DMS79 (cell line): ENCODE measurements at places on chromosomes 4 and X.

GRCh38 chrX:63920875-63921274 is 135.9 kb upstream of the ARHGEF9 start:
- DNase-seq: no peak

DNA sequence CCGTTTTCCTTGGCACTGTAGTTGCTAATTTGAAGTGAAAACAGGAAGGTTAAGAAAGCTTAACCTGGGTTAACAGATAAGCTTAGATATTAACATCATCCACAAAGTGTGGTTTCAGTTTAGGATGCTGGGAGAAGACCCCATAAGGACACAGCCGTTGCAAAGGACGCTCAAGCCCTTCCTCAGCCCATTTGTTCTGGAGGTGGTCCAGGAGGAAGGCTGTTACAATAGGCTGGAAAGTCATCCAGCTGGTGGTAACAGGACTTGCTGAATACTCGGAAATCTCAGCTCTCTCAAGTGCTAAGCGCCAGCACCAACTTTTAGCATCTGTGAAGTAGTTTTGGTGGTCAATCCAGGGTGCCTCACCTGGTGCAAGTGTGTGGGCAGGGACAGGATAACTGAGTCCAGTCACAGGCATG is 14.2 kb downstream of the CHST7 start:
- no peak for DNase-seq

DNA sequence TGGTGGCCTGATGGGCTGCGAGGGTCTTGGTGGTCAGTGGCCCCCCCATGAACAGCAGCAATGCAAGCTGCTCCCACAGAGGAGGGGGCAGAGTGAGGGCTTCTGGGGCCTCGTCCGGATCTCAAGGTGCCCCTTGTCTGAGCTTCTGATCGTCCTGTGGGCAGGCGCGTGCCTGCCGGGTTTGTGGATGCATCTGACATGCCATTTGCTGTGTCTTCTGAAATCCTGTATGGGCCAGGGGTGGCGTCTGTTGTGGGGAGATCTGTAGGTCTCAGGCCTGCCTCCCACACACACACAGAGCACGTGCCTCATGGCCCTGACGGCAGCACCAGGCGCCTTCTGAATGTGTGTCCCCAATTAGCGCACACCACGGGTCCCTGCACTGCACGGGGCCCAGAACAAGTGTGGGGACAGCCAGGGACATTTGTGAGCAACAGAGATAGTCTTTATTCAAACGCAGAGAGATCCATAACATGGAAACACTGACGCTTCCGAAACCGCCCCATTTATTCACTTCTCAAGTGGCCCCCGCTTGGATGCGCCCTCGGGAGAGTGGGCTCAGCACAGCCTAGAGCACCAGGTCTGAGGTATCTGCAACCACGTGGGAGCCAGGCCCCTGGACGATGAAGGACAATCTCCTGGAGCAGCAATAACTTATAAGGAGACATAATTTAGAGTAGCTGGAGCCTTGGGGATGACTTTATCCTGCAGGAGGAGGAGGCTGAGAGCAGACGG is 5.7 kb downstream of the SPON2 start:
- no peak for DNase-seq

DNA sequence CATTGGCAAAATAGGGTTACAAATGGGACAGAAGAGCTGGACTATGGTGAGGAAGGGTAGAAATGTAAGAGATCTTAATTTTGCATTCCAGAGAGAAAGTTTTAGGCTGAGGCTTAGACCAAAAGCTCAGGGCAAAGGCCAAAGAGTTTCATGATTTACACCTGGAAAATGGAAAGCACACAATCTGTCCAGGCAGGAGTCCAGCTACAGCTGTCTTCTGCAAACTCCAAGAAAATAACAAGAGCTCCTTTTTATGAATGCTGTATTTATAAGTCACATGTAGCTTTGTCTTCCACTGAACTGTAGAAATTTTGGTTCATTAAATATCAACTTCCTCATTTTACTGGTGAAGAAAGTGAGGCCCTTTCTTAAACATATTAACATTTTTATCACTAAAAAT is 288.0 kb upstream of the ATOH1 start:
- DNase-seq: no peak

GRCh38 chr4:89324671-89325070 is 17.1 kb upstream of the GPRIN3 start:
- no peak for DNase-seq

GRCh38 chrX:68827848-68828624 is 785 bp upstream of the EFNB1 start:
- DNase-seq: peak; percentile 68

- no peak for DNase-seq
These were observed 808 bp downstream of the PRDM5 start for GRCh38 chr4:120921456-120922380.

- no peak for DNase-seq
These were observed 46.4 kb upstream of the SPRY1 start for GRCh38 chr4:123350191-123350544.

- no peak for DNase-seq
These were observed 2.9 kb downstream of the TMEM129 start for GRCh38 chr4:1718095-1718850.

GRCh38 chrX:65745427-65745826 is 78.0 kb downstream of the MSN start:
- DNase-seq: no peak

- DNase-seq: no peak
These were observed 226.7 kb upstream of the CENPE start for GRCh38 chr4:103424853-103425252.

DNA sequence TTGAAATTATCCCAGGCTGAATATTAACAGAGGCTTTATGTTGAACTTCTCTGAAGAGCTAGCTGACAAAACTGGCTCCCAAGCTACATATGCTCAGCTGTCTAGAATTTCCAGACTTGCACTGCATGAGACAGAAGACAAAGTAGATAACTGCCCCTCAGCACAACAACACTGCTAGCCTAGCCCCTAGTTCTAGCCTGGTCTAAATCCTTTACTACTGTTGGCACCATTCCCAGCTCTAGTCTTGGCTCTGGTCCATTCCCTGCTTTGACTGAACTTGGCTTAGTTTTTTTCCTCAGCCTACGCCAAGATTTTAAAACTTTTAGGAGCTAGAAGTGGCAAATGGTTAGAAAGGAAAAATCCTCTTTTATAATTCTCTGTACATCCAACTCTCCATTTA is 7.6 kb upstream of the OPHN1 start:
- DNase-seq: peak; percentile 38

DNA sequence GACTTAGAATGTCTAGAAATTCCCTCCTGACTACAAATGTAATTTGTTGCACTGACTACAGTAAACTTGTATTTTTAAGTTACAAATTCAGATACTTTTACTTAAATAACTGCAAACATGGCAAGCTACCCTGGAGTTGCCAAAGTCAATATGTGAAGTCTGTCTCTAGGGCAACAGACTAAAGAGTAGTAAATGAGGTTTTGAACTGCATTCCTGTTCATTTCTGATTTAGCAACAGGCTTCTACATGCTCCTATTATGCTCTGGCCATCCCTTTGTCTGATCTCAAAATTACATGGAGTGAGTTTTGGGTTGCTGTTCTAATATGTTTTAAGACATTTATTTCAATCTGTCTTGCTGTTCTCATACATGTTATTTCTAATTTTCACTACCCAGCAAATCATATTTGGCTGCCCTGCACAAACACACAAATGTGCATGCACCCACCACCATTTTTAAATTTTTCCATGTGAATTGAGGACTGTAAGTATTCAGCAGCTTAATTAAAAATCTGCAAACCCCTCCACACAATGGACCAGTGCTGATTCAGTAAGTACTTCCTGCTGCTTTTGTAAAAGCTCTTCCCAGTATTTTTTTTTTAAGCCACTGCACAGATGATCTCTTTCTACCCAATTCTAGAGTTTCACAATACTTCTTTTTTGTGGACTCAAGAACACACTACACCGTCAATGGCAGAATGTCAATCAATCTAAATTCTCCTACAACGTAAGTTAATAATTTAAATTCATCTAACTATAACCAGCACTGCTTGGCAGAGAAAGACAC is 26.7 kb downstream of the SH3RF1 start:
- no peak for DNase-seq

DNA sequence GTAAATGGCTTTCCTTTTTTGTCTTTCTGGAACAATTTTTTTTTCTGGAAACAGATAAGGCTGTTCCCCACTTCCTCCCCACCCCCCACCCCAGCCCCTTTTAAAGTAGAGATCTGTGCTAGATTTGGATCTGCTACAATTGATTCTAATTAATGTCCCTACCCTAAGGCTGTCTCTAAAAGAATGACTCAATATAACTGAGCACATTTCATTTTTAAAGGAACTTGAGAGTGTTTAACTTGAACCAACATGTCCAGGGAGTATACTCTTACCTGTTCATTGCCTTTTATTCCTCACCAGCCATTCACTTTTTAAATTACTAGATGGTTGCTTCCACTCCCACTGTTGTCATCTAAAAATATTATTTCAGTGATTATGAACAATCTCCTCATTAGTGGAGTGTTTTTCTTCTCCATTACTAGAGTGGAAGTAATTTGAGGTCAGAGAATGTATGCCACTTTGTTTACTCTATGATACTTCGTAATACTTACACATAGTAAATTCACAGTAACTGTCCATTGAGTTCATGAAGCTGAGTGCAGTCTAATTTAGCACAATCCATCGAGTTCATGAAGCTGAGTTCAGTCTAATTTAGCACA is 14.1 kb upstream of the CNOT6L start:
- no peak for DNase-seq

- DNase-seq: no peak
These were observed 331 bp downstream of the SETD7 start for GRCh38 chr4:139555705-139556070.

GRCh38 chr4:47367761-47368160 is 95.7 kb downstream of the COMMD8 start:
- no peak for DNase-seq

GRCh38 chrX:44306356-44306755 is 37.1 kb downstream of the EFHC2 start:
- no peak for DNase-seq

GRCh38 chrX:12210196-12210815 is 72.0 kb downstream of the FRMPD4 start:
- no peak for DNase-seq

- DNase-seq: no peak
These were observed at the start of gene PDGFC for GRCh38 chr4:156971676-156972378. TSS of gene PDGFC (minus strand) at chr4:156971799. CDS start at chr4:156970903, 896 bp downstream.

DNA sequence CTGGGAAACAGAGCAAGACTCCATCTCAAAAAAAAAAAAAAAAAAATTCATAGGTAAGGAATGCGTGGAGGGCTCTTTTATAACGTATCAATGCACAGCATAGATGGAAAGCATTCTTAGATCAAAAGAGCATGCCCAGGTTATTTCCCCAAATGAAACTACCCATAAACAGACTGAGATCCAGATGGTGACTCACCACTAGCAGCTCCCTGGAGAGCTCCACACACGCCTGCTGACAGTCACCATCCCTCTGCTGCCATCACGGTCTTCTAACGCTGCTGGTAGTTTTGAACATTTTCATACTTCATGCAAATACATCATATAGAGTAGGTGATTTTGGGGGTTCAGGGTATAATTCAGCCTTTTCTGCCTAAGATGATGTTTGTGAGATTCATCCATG is 136.9 kb downstream of the ASMT start:
- DNase-seq: no peak

- no peak for DNase-seq
These were observed 120.5 kb downstream of the ENPP6 start for GRCh38 chr4:184097241-184097605.

DNA sequence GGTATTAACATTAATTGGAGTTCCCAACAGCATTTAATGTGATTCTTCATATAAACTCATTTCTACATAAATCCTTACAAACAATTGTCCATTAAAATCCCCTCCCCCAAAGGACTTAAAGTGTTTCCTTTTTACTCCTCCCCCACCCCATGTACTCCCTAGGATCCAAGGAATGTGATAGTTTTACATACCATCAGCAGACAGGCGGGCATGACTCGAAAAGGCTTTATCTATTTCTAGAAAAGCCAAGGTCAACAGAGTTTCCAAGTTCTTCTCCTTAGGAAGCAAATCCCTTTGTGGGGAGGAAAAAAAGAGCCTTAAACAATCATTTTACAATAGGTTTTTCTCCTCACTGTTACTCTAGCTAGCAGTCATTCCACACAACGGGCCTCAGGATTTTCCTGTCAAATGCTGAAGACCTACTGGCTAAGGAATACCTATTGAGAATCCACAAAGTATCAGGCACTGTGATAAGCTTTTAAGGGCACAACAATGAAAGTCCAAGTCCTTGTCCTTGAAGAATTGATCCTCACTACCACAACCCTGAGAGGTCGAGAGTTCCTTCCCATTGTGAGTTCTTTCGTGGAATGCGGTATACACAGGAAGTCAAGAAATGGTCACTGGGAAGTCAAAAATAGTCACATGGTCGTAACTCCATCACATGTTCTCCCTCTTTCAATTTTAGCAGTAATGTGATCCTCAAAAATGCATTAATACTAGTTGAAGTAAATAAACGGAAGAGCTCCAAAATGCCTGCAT is 7.2 kb downstream of the PPM1K start:
- no peak for DNase-seq

DNA sequence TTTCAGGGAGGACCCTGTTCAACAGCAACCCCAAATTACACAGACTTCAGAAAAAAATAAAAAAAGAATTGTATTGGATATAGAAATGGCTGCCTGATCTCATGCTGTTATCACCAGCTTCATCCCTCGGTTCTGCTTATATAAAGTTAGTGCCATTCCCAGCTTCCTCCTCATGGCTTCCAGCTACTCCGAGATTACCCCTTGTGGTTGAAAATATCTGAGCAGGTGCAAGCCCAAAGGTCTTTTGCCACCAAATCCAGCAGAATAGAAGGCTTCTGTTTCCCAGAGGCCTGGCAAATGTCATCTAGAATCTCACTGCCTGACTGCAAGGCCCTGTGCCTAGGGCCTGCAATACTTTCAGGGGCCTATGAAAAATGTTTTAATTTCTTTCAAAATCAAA is 13.8 kb upstream of the HPGDS start:
- no peak for DNase-seq

- DNase-seq: no peak
These were observed 138.0 kb downstream of the ADAMTS3 start for GRCh38 chr4:72430988-72431387.

GRCh38 chrX:13646154-13646549 is 6.8 kb upstream of the TCEANC start:
- no peak for DNase-seq

DNA sequence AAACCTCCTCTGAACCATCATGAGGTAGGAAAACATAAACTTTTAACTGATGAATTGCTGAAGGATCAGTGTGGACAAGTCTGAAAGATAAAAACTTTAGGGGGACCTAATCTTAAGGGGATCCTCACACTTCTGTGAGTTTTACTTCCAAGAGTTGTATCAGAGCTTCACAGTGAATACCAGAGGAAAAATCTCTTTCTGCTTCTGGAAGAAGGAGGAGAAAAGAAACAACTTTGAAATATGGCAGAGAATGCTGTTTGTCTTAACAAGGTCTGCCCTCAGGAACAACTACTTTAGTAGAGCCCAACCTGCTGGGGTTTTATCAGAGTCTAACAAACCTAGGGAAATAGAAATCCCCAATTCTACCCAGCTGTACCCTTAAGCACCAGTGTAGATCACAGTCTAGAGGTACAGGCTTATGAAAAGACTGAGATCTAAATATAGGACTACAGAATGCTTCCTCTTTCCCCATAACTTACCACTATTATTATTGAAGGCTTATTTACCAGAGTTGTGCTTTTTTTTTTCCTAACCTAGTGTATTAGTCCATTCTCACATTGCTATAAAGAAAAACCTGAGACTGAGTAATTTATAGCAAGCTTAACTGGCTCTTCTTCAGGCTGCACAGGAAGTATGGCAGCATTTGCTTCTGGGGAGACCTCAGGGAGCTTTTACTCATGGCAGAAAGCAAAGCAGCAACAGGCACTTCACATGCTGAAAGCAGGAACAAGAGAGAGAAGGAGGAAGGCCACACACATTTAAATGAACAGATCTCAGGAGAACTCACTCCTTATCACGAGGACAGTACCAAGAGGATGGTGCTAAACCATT is 167.9 kb downstream of the CAMK2D start:
- no peak for DNase-seq
